ENCODE measurements at places on chromosomes 5 and 9.

DNA sequence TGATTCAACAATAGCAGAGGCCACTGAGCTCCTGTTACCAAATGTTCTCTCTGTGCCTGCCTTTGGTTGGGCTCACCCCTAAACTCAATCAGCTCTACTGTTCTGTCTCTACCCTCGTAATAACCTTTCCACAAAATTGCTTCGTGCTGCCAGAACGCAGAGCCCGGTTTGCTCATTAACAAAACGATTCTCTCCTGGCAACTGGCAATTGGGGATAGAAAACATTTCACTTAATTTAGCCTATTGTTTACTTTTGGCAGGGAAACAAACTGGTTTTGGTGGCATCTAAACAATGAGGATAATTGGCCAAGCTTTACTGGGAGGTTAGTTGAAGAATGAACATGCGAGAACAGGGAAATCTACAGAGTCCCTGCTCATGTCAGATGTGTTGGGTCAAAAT, 56.6 kb downstream of the SLC28A3 start:
- no peak for DNase-seq

DNA sequence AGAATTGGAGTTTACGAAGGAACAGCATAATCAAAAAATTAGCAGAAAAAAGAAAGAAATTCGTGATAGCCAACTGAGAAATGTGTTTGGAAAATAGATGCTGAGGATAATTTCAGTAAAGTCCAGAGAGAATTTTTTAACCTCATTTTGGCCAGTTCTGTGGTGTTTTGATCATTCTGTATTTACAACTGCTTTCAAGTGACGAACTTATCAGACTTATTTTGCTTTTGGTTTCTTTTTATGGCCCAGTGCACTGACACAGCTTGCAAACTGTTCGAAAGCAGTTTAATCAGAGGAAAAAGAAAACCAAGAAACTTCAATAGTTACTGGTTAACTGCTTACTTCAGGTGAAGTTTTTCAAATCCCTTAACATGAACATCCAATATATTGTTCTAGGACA, 1.9 kb downstream of the SDHA start:
- DNase-seq: no peak

- DNase-seq: no peak
Measured at GRCh38 chr9:92048924-92049625, 66.1 kb downstream of the SPTLC1 start.

GRCh38 chr5:149748471-149749094, 18.5 kb downstream of the PPARGC1B start:
- no peak for DNase-seq

DNA sequence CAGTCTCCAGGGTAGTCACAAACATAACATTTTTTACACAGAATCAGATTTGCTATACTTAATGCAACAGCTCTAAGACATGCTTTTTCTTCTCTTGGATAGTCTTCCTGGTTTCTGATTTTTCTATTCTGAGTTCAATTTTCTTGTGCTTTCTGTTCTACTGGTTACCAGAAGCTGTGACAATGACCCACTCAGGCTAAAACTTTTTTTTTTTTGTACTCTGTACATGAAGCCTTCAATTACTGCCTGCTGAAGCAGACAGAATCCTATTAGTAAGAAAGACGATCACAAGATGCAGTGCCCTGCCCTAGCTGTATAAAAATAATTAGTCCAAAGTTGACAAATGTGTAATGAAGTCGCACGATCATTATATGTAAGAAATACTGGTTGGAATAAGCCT, 231.1 kb upstream of the TBCA start:
- DNase-seq: no peak

GRCh38 chr5:134463991-134464760, 52.5 kb upstream of the CDKN2AIPNL start:
- no peak for DNase-seq

- no peak for DNase-seq
Measured at GRCh38 chr9:5879419-5880181, 11.1 kb upstream of the MLANA start.

- DNase-seq: no peak
Measured at GRCh38 chr9:114611516-114612271, 603 bp downstream of the TMEM268 start.

- no peak for DNase-seq
Measured at GRCh38 chr5:154278186-154278585, 87.7 kb downstream of the GALNT10 start.
